ENCODE measurements at places on chromosomes 13 and 19.

- no peak for DNase-seq
These were observed 2.8 kb upstream of the KCNN1 start for GRCh38 chr19:17963936-17964691.

GRCh38 chr13:101390461-101390860, 25.8 kb downstream of the NALCN start:
- peak; percentile 36 for DNase-seq

DNA sequence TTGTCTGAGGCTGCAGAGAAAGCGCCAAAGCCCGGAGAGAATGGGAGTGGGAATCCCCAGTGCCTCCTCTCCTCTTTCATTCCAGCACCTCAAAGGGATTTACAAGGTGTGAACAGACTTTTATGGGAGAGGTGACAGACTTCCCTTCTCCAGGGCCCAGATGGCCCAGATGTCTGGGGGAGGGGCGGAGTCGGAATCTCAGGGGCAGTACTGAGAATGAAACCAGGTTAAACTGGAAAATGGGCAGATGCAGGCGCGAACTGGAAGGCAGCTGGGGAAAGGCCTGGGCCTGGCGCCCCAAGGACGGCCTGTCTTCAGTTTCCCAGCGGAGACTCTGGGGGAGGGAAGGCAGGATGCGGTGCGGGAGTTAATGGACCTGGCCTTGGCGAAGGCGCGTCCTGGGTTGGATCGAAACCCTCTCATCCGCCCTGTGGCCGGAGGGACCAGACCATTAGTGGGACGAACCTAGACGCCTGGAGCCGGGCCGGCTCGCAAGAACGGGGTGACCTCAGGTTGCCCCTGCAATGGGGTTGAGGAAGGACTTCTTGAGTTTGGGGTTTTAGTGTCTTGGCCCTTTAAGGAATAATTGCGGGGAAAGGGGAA, 592 bp upstream of the TRIP10 start:
- no peak for DNase-seq

- no peak for DNase-seq
These were observed 1.5 kb downstream of the ATP8B3 start for GRCh38 chr19:1810439-1811160.

GRCh38 chr13:31038834-31039552, 106.5 kb downstream of the TEX26 start:
- DNase-seq: no peak

GRCh38 chr19:11504502-11505031, 1.1 kb downstream of the ZNF653 start:
- no peak for DNase-seq

- no peak for DNase-seq
These were observed 422.7 kb upstream of the ARGLU1 start for GRCh38 chr13:106990594-106990993.

GRCh38 chr13:109919715-109920375, 133.5 kb upstream of the IRS2 start:
- peak; percentile 29 for DNase-seq

GRCh38 chr19:16327911-16328823, 3.5 kb downstream of the KLF2 start:
- DNase-seq: peak; percentile 65

DNA sequence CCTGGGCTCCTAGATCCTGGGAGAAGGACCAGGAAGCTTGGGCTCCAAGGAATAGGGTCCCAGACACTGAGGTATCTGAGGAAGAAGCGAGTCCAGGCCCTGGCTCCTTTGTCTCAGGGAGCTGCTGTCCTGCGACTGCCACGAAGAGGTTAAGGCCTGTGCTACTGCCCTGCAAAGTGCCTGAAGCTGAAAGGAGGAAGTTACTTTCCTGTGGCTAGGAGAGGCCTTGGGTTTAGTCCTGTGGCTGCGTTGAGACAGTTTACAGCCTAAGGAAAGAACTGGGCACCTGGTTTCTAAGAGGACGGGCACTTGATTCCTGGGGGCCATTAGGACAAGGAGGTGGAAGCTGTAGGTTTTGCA, 2.8 kb downstream of the MYADM start:
- no peak for DNase-seq

- DNase-seq: no peak
These were observed 765.2 kb downstream of the SLITRK1 start for GRCh38 chr13:83117046-83117445.

DNA sequence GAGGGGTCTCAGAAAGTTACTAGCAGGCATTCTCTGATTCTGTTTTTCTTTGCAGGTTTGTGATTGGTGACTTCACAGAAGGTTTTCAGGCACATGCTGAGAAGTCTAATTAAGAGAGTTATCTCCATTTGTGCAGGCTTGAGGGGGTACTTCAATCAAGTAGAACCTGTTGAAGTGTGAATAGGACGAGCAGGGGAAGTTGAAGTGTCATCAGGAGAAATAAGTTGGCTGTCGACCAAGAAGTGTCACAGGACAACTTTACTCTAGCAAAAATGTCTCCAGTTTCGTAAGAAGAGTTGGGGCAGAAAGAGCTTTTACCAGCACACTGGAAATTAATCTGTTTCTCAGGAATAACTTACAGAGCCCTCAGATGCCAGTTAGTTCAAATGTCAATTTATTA, 576.5 kb upstream of the SLITRK5 start:
- no peak for DNase-seq

- DNase-seq: no peak
These were observed 5.0 kb upstream of the YJU2 start for GRCh38 chr19:4241824-4242430.

GRCh38 chr13:44904967-44905366, 84.3 kb downstream of the NUFIP1 start:
- peak; percentile 82 for DNase-seq

DNA sequence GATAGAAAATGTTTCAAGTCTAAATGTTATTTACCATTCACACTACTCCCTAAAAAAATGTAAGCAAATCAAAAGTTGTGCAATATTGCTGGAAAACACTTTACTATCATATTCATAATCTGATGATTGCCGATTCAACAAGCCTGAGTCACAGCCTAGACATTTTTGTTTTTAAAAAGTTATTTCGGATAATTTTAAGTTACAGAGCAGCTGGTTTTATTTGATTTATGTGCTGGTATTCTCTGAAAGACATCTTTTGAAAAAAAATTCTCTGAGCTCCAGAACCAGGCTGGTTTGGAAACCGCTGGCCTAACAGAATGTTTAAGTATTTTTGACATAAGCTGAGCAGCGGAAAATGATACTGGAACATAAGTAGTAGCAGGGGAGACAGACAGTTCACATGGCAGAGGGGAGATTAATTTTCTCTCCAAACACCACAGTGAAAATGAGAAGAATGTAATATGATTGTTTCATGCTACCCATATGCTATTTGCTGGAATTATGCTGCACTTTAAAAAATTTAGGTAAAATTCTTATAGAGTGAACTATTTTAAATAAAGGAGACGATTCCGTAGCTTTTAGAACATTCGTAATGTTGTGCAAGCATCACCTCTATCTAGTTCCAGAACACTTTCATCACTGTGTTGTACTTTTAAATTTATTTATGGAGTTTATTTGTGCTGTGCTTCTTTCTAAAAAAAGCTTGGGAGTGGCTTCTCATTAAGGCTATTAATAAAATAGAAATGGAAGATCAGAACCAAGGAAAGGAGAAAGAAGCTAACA, 36.1 kb downstream of the TBC1D4 start:
- peak; percentile 24 for DNase-seq

- DNase-seq: no peak
These were observed 27.1 kb upstream of the MYCBP2 start for GRCh38 chr13:77353995-77354394.

DNA sequence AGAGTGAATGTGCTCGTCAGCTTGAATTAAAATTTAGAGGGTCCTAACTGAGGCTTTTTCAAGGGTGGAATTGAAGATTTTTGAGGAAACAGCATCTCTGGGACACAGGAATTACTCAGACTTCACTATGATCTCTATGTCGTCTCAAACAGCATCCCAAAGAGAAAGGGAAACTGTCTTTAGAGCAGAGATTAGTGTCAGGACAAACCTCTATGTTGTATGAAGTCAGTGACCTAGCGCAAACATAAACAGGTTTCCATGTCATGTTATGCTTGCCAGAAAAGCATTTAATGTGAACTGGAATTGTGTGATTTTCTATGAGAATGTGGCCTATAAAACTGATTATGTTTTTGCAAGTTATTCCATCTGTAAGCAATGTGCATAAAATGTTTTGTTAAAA, 573.7 kb downstream of the GPC6 start:
- DNase-seq: no peak

All from fibroblast of skin of left quadriceps (primary cell).